ENCODE measurements at places on chromosomes 5 and 9.

GRCh38 chr5:122772446-122772845, 2.4 kb upstream of the SNX2 start:
- H3K27me3 ChIP-seq = no peaks in the 10 kb centered on the region
- H3K36me3 ChIP-seq = no peaks in the 10 kb centered on the region
- H3K27ac ChIP-seq = no peak overlapping the region
- peaks cover 14% of the 10 kb centered on the region for H3K4me1 ChIP-seq
- no peak for DNase-seq

DNA sequence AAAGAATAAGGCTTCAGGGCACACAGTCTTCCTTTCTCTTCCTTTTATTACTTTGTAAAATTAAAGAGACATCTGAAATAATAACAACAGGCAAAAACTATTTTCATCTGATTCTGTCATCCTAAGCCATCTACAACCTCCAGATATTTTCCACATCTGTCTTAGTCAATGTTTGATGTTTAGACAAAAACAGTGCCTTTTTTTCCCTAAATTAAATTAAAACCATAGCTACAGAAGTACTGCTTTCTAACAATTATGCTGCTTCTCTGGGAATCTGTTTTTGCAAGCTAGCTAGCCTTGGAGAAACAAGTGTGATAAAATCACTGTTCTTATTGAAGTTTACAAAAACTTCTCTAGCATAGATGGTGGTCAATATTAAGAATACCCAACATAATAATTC, 95.4 kb downstream of the KIAA0825 start:
- no peaks in the 10 kb centered on the region for H3K27me3 ChIP-seq
- no peaks in the 10 kb centered on the region for H3K4me1 ChIP-seq
- no peak overlapping the region for H3K4me3 ChIP-seq

GRCh38 chr5:178433273-178433775, 156.9 kb downstream of the COL23A1 start:
- H3K4me1 ChIP-seq = no peaks in the 10 kb centered on the region
- no peaks in the 10 kb centered on the region for H3K36me3 ChIP-seq
- H3K27me3 ChIP-seq = no peaks in the 10 kb centered on the region
- no peak for DNase-seq
- H3K27ac ChIP-seq = no peak overlapping the region

DNA sequence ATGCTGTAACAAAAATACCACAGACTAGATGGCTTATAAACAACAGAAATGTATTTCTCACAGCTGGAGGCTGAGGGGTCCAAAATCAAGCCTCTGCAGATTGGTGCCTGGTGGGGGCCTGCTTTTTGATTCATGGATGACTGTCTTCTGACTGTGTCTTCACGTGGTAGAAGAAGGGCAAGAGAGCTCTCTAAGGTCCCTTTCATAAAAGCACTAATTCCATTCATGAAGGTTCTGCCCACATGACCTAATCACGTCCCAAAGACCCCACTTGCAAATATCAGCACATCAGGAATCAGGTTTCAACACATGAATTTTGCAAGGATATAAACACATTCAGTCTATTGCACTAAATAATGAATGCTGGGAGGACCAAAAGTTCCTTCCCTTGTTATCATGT, 278.4 kb downstream of the MARCHF11 start:
- H3K27me3 ChIP-seq = no peaks in the 10 kb centered on the region
- H3K4me3 ChIP-seq = no peak overlapping the region
- H3K36me3 ChIP-seq = no peaks in the 10 kb centered on the region
- DNase-seq = no peak
- H3K27ac ChIP-seq = no peak overlapping the region
- peaks cover 36% of the 10 kb centered on the region for H3K4me1 ChIP-seq

Measured in heart left ventricle (tissue), 16 donors.